ENCODE measurements at places on chromosomes 13 and 19. TPM values are rescaled to one million over a fixed set of nuclear protein-coding genes. Genes with fewer than 3 reads are reported as not detected.

The PSG3 gene
- polyA plus RNA-seq: not detected

The PRR22 gene
- polyA plus RNA-seq: not detected

The IRGC gene
- polyA plus RNA-seq: not detected

The CEACAM16 gene
- polyA plus RNA-seq: not detected

The CATSPERD gene
- polyA plus RNA-seq: not detected

The PLPPR3 gene
- polyA plus RNA-seq: not detected

The CYP2A7 gene
- not detected for polyA plus RNA-seq

The IL4I1 gene
- polyA plus RNA-seq: 10.4 TPM

The OR1M1 gene
- not detected for polyA plus RNA-seq

The TUBB4A gene
- polyA plus RNA-seq: 1.5 TPM

- DNase-seq: peak; percentile 18
These were observed 571 bp downstream of the SAFB2 start for GRCh38 chr19:5621945-5622464.

DNA sequence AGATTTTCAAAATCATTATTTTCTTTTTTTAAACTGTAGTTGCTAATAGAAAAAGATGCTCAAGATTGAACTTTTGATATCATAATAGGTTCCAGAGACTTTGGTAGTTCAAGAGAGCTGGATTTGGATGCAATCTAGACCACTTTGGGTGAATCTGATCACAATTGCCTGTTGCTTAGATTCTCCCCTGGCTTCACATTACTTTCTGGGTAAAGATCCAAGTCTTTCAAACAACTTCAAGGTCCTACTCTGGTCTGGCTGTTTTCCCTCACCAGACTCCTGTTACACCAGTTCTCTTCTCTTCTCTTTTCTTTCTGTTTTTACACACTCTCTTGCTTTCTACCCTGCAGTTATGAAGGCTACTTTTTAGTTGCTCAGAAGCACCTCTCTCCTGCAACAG lies 7.4 kb upstream of the SPRY2 start:
- DNase-seq: no peak

GRCh38 chr19:5681391-5682106 lies 722 bp downstream of the HSD11B1L start:
- no peak for DNase-seq

GRCh38 chr13:104584481-104584880 lies 1518.3 kb upstream of the SLC10A2 start:
- DNase-seq: no peak

GRCh38 chr13:104442536-104442935 lies 1376.3 kb upstream of the SLC10A2 start:
- no peak for DNase-seq

GRCh38 chr19:40981591-40981990 lies 9.5 kb upstream of the CYP2B6 start:
- DNase-seq: no peak

DNA sequence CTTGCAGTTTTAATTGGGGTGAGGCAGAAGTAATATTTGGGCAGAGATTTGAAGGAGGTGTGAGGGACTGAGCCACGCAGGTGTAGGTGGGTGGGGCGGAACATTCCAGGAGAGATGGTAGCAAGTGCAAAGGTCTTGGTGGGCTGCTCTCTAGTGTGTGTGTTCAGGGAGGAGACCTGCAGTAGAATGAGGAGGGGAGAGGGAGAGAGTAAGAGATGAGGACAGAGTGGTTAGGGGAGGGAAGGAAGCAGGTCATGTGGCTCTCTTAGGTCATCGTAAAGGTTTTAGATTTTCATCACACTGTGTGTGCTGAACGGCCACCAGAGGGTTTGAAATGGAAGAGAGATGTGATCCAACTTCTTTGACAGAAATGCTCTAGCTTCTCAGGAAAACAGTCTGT lies 33.5 kb downstream of the WASF3 start:
- no peak for DNase-seq

DNA sequence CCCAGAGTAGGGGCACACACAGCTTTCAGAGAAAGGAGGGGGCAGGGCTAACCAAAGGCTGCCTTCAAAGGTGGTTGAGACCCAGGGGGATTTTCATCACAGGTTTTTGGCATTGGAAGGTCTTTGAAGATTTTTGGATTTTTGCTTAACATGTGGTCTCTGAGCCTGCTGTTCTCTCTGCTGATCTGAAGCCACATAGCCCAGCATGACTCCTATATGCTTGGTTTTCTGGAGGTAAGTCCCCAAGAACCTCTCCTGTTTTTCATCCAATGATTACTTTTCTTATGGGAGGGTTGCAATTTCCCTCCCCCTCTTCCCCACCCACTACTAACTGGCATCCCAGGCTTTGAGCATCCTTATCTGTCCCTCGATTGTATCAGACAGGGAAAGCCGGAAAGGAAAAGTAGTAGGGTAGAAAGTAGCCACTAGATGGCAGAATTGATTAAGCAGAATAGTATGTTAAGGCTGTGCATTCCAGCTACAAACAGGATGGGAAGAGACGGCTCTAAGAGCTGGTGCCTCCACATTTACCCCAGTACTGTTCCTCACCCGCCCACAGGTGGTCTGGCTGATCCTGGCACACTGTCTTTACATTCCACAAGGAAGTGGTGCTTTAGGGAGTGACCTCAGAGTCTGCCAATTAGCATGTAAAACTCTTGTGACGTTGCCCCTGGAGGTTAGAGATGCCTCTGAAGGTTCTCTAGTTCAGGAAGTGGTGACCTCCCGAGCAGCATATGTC lies 218.9 kb upstream of the EDNRB start:
- peak; percentile 27 for DNase-seq

DNA sequence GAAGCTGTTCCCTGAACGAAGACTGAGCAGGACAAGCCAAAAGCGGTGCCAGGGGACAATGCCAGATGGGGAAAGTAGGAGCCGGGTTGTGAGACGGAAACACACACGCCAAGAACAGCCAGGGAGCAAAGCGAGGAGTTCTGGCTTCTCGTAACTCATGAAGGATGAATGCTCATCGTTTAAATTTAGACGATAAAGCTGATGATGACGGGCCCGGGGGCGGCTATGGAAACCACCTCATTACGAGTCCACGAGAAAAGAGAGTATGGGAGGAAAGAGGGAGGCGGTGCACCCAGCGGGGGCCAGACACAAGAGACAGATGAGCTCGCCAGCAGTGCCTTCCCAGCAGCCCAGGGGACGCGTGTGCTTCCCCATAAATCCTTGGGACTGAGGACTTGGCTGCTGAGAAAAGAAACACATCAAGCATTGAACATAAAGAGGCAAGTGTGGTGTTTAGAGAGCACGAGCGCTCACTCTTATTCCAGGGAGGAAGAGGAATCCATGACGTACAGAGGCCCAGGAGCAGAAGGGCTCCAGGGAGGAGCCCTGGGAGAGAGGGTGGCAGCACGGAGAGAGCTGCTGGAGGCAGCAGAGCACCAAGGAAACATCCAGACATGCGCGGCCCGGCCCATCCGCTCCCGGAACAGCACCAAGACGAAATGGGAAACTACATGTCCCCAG lies 70.7 kb downstream of the EPS15L1 start:
- DNase-seq: no peak

GRCh38 chr19:6793411-6793810 lies 20.9 kb downstream of the VAV1 start:
- no peak for DNase-seq

GRCh38 chr13:35603593-35604285 lies 127.2 kb upstream of the MAB21L1 start:
- no peak for DNase-seq

- no peak for DNase-seq
These were observed 88.6 kb upstream of the ZNF536 start for GRCh38 chr19:30283556-30283955.

- DNase-seq: peak; percentile 62
These were observed 7.5 kb downstream of the RPS9 start for GRCh38 chr19:54207983-54208783.

DNA sequence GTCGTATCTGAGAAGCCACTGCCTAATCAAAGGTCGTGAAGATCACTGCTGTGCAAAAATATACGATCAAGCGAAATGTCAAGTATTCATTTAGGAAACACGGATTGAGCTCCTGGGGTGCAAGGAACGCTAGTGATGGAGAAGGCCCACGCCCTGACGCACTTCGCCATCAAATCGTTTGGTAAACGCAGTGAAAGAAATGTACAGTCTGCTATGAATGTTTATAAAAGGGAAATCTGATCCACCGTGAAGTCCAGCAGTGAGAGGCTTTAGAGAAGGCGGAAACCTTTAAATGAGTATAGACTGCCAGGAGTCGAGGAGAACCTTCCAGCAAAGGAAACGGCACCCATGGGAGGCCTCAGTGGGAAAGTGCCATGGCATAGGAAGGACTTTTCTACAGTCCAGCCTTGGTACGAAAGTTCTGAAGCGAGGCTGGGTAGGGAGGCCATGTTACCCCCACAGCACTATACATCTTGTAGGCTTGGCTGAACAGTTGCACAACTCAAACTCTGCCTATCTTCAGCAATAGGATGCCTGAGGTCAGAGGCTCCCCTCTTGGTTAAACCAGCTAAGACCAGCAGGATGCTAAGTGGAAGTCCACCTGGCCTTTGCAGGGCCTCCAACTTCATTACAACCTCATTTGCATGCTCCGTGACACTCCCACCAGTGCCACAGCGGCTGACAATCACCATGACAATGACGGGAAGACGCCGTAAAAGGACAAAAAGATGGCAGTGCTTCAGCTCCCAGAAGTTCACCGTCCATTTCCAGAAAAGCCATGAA lies 20.4 kb downstream of the PCID2 start:
- DNase-seq: no peak

DNA sequence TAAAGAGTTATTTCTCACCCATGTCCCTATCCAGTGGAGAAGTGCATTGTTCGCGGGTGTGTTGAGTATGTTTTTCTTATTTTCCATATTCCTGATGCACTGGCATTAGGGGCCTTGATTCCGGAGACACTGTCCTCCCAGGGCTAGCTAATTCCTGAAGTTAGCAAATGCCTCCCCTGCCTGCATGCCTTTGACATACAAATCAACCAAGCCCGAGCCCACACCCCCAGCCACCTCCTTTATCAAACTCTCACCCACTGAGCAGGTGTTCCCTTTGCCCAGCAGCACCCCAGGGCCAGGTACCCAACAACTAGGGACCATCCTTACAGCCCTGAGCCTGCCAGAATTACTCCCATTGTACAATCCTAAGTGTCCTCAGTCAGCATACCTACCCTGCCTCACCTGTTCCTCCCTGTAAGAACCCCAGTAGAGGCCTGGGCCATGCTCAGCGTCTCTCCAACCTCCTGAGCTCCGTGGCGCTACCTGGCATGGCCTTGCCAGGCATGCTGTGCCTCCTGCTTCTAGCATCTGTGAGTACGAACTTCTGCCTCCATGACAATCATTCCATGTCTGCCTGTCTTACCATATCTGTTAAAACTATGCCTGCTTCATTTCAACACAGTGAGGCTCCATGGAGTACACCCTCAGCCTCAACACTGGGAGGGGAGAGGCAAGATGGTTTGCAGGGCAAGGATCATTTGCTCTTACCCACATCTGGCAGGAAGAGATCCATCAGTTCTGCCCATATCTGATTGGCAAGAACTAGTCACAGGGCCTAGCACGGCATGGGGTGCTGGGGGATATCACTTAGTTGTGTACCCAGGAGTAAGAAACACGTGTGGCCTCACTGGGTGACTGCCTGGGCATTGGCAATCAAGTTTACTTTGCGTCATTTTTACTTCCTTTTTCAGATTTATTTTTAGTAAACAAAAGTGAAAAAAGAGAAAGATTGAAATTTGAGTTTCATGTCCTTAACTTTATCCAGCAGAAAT lies 203.9 kb downstream of the SHISA2 start:
- no peak for DNase-seq

DNA sequence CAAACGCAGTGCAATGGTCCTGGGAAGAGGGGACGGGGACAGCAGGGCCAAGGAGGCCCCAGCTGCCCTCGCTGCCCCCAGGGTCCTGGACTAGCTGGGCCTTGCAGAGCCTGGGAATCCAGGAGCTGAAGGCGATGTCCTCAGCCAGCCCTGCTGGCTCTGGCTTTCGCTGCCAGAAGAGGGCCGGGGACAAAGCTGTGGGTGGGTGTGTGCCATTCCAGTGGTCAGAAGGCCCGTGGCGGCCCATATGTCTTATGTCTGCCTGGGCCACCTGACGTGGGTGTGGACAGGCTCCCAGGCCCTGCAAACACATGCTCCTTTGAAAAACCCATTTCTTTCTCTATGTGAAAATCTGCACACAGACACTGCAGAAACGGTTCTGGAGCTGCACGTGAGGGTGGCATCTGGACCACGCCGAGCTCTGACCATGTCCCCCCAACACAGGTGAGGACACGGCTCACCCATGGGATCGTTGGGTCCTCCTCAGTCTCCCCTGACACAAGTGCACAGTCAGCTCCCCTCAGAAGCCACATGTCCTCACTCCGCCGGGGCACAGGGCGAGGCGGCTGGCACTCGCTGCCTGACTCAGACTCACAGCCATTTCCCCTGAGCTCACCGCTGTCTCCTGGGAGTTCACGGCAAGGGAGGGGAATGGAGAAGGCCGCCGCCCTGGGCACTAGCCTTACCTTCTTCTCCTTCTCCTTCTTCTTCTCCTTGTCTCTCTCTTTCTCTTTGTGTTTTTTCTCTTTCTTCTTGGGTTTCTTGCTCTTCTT lies 16.9 kb downstream of the IZUMO4 start:
- no peak for DNase-seq

- no peak for DNase-seq
These were observed 2.4 kb upstream of the TEKTIP1 start for GRCh38 chr19:3536429-3537100.

- DNase-seq: no peak
These were observed 312.5 kb downstream of the DCLK1 start for GRCh38 chr13:35818633-35819067.

- no peak for DNase-seq
These were observed 277.5 kb upstream of the SGCG start for GRCh38 chr13:22903301-22903700.

- no peak for DNase-seq
These were observed 24.2 kb downstream of the RASA3 start for GRCh38 chr13:114108141-114108761.

GRCh38 chr13:112904436-112904960 lies 64.5 kb upstream of the MCF2L start:
- no peak for DNase-seq

DNA sequence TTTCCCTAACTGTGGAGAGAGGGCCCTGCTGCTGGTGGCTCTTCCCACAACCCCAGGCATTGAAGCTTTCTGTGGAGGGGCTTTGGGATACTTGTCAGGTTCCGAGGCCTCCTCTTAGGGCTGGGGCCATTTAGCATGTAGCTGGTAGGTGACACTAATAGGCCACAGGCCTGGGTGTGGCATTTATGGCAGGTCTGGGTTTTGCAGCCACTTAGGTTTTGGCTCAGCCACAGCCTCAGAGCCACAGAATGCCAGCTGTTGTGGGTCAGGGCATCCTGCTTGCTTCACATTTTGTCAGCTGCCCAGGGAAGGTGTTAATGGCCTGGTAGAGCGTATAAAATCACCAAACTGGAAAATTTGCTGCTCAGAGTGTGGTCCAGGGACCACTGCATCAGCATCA lies 15.7 kb downstream of the FAM124A start:
- DNase-seq: no peak

All from CD4-positive, alpha-beta memory T cell (primary cell).